ENCODE measurements at places on chromosomes 4 and X.

DNA sequence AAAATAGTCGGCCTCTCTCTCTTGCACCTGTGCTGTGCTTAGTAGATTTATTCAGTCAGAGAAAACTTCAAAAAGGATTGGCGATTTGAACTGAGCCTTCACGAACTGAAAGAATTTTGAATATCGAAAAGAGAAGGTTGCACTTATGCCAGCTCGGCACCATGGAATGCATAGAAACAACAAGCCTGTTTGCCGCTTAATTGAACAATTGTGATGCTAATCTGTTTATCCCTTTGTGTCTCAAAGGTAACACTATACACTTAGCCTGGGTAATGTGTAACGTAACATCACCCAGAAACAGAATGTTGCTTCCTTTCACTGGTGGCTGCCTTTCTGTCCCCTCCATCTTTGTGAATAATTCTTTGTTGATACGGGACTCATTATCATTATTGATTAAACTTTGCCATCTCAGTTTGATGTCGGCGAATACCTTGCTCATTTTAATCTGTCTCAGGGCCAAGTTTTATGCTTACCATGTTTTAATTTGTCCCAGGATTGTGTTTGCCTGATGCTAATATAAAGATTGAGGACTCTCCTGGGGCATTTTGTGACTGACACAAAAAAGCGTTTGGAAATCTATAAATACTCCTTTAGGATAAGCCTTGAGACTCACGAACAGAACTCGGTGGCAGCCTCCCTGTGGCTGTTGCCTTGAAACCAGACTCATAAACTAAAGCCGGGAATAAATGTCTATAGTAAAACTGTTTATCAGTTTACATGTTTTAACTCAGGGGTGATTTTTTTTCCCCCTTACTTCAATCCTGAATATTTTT lies 400.5 kb downstream of the RAPGEF2 start:
- no peak for DNase-seq

GRCh38 chr4:157012781-157013180 lies 41.2 kb upstream of the PDGFC start:
- no peak for DNase-seq

DNA sequence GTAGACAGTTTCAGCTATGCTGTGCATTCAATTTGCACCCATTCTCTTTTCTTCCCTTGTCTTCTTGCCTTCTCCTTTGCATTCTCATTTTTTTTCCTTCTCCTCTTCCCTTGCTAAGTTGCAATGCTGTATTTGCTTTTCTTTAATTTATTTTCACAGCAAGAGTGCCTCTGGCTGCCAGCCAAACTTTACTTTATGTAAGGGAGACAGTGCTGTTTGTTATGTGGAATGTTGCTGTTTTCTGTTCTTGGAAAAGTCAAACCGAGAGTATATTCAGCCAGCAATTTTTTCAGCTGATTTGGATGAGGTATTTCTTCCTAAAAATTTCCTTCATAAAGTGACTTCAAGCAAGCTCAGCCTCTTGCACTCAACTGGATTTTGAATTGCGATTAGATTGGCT lies 1293.4 kb downstream of the ARAP2 start:
- DNase-seq, result no peak

DNA sequence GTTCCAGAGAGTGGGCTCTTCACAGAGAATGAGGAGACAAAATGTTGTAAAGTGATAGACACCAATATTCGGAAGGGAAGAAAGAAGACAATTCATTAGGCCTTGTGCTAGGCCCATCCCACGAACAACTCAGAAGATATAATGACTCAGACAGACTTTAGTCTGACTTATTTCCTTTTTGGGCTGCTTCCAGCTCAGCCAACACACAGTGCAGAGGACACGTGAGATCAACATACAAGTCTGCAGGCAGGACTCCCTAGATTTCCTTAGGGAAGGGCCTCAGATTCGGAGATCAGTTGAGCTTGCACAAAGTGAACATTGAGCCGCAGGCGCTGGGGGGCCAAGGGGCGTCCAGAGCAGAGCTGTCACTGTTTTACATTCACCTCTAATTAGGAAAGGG lies 290.7 kb upstream of the TENM3 start:
- no peak for DNase-seq

- DNase-seq, result peak; percentile 55
Observed at GRCh38 chr4:182938205-182938645, 21.0 kb upstream of the DCTD start.

DNA sequence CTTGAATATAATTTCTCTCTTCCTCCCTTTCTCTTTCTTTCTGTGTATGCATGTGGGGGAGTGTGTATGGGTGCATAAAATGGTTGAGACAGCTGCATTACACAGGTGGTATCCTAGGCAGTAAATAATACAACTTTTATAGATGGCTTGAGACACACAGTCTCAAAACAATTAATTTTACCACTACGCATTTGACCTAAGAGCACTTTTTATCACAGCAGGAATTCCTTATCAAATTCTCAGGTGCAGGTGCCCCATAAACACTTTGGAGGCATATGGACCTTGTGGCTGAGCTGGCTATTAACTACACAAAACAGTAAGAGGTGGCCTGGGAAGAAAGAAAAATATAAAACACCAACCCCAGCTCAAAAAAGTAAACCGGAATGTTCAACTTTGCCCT lies 91.3 kb downstream of the RASGEF1B start:
- no peak for DNase-seq

DNA sequence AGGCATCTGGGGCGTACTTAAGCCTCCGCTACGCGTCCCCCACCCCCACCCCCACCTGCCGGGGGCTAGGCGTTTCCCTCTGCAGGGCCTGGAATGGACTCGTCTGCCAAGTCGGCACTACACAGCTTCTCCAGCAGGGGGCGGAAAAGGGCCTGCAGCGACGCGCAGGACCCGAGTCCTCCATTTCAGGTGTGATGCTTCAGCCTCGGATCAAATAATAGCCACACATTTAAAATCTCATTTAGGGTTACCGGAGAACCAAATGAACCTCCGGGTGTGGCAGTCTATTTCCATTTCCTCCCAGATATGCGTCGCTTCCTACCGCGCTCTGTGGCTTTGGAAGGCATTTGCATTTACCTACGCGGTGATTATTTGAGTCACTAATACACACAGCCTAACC lies 2.9 kb downstream of the PAK3 start:
- DNase-seq, result peak; percentile 64

- no peak for DNase-seq
Observed at GRCh38 chr4:62232814-62233213, 1032.7 kb downstream of the ADGRL3 start.

GRCh38 chrX:120463241-120463640 lies 5.9 kb downstream of the LAMP2 start:
- DNase-seq, result no peak

DNA sequence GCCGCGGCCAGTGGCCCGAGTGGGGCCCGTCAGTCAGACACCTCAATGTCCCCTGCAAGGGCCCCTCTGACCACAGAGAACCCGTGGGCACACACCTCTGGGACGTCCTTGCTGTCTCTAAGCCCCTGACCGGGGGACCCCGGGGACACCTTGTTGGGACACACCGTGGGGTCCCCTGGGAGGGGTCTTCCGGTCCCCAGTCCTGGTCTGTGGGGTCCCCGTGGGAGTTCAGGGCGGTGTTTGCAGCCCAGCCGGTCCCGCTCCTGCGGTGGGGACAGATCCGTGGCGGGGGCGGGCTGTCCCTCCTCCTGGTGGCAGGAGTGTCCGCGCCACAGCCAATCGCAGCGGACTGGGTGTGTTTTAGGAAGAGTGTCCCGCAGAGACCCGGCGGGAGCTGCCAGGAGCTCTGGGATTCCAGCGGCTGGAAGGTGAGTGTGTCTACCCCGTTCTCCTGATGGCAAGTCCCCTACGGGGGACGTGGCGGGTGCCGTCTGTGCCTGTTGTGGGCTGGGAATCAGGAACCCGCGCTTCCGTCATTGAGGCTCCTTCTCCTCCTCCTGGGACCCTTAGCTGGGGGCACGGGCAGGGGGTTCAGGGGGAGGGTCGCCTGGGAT lies 5.1 kb upstream of the PLCXD1 start:
- peak; percentile 27 for DNase-seq

GRCh38 chr4:105184316-105184980 lies 37.8 kb downstream of the TET2 start:
- no peak for DNase-seq

DNA sequence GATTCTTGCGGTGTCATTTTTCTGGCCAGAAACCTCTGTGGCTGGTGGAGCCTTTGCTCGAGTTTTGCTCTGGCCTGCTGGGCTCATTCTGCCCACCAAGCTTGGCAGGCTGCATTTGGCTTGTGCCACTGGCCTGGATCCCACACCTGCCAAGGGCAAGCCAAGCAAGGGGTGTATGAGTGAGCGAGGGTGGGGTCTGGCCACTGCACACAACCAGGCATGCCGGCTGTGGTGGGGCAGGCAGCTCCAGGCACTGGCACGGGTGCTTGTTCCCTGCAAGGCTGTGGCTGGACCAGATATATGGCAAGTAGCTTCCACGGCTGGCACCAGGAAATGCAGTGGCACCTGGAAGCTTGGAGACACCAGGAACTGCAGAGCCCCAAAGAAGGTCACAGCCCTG lies 68.6 kb upstream of the PPP3CA start:
- no peak for DNase-seq

GRCh38 chr4:42344309-42344708 lies 53.0 kb upstream of the SHISA3 start:
- no peak for DNase-seq

DNA sequence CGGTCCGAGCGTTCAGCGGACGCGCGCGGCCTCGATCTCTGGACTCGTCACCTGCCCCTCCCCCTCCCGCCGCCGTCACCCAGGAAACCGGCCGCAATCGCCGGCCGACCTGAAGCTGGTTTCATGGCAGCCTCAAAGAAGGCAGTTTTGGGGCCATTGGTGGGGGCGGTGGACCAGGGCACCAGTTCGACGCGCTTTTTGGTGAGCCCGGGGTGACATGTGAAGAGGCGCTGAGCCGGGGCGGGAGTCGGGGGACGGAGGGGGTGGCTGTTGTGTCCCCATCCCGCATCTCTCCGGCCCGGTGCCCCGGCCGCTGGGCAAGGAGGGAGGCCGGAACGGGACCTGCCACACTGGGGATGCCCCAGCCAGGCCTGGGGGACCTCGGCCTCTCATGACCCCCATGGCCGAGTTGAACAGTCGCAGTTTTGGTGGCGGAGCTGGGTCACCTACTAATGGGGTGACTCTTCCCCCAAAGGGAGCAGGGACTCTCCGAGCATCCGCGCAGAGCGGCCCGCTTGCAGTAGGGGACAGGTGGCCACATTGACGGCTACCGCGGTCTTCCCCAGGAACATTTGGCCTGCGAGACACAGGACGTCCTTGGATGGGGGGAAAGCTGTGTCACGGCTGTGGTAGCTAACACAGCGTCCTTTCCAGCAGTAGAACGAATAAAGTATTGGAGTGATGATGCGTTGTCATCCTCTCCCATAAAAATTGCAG lies at the start of gene GK:
Gene GK, plus strand, starts transcription at position 9 of the 717 bp plus-strand sequence. Its CDS starts 115 bp downstream, at position 124.
- no peak for DNase-seq

- DNase-seq, result no peak
Observed at GRCh38 chr4:145930592-145930991, 8.0 kb downstream of the ZNF827 start.

GRCh38 chrX:866441-866990 lies 235.9 kb downstream of the SHOX start:
- no peak for DNase-seq

GRCh38 chr4:97761445-97762114 lies 381.7 kb downstream of the STPG2 start:
- DNase-seq, result no peak

DNA sequence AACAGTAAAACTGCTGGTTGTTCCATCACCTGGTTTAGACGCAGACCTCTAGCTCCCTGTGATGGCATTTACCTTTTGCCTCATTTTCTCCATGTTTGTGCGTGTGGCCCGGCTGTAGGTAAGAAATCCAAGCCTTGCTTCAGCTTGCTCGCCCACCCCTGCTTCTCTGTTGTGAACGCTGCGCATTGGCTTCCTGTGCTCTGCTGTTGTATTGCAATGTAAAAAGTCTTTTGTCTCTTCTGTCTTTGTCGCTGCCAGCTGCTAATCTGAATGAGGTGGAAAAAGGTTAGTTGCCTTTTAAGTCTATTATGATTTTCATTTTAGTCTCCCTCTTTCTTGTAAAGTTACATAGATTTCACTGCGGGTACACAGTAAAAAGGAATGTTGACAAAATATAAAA lies 127.3 kb upstream of the PACRGL start:
- DNase-seq, result no peak

GRCh38 chr4:688854-689681 lies at the start of gene SLC49A3:
Gene SLC49A3, minus strand, starts transcription at chr4:689151. Its CDS starts 24 bp downstream, at chr4:689127.
- no peak for DNase-seq

DNA sequence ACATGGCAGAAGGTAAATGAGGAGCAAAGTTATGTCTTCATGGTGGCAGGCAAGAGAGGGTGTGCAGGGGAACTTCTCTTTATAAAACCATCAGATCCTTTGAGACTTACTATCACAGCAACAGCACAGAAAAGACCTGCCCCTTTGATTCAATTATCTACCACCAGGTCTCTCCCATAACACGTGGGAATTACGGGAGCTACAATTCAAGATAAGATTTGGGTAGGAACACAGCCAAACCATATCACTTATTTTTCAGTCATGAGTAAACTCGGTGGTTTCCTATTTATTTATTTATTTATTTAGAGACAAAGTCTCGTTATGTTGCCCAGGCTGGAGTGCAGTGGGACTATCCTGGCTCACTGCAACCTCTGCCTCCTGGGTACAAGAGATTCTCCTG lies 22.1 kb downstream of the CXCL1 start:
- no peak for DNase-seq

GRCh38 chr4:150510176-150510865 lies 71.6 kb upstream of the MAB21L2 start:
- DNase-seq, result no peak

DNA sequence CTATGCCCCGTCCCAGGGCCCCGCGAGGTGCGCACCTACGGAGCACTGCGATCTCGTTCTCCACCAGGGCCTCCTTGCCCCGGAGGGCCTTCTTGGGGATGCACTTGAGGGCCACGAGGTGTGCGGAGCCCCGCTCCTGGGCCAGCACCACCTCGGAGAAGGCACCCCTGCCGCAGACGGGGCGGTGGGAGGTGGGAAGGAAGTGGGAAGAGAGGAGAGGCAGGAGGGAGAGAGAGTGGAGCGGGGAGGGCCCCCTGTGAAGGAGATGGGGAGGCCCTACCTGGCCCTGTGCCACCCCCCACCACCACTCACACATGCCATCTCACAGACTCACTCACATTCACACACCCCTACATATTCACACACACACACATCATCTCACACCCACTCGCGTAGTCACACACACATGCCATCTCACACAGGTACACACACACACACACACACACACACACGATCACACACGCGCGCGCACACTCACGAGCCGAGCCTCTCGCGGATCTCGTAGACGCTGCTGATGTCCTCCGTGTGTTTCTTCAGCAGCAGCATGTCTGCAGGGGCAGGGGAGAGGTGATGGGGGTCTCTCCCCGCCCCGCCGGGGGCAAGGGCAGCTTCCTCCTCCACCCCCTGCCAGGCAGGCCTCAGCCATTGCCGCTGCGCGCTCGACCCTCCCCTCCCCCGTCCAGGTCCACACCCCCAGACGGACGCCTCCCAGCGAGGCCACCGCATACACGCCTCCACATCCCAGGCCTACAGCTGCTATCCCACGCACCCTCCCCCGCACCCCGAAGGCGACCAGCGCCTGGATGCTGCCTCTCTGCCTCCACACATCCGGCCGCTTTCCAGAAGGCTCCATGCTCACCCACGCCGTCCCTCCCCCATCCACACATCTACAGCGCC lies 834 bp downstream of the PNCK start:
- no peak for DNase-seq

GRCh38 chr4:10535912-10536311 lies 78.7 kb upstream of the ZNF518B start:
- DNase-seq, result no peak

- no peak for DNase-seq
Observed at GRCh38 chr4:156298230-156298629, 344.6 kb upstream of the CTSO start.
